Fibroblast of lung (primary cell): ENCODE measurements at places on chromosomes 6 and 20. TPM values are rescaled to one million over a fixed set of nuclear protein-coding genes. Genes with fewer than 3 reads are reported as not detected.

ZNF184 gene
- total RNA-seq, result 9.0 and 9.4 TPM in 2 replicates

C20orf204 gene
- 0.26 and 0.66 TPM in 2 replicates for total RNA-seq

DNA sequence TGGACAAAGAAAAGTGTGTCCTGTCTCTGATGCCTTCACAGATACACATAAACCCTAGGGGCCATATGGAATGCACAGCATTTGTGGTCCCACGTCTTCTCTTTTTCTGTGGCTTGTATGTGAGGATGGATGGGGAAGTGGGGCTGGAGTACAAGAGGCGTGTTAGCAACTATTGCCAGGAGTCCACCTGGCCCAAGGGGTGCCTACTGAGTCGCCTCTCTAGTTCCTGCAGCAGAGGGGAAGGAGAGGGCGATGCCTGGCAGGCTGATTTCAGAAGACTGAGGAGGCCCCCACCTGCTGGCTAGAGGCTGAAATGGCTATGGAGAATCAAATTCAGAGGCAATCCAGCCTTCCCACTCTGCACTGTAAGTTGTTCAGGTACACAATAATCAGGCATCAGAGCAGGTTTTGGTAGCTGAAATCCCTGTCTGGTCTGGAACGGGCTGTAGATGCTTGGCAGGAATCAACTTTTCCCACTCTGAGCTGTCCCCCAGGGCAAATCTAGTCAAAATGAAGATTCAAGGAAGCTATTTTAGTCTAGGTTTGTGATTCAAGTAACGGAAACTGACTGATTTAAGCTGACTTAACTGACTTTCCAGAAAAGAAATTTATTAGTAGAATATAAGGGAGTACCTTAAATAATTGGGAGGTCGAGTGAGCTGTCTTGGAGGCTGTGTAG, 14.9 kb upstream of the PPARD start:
- peak; percentile 62 for DNase-seq

DNA sequence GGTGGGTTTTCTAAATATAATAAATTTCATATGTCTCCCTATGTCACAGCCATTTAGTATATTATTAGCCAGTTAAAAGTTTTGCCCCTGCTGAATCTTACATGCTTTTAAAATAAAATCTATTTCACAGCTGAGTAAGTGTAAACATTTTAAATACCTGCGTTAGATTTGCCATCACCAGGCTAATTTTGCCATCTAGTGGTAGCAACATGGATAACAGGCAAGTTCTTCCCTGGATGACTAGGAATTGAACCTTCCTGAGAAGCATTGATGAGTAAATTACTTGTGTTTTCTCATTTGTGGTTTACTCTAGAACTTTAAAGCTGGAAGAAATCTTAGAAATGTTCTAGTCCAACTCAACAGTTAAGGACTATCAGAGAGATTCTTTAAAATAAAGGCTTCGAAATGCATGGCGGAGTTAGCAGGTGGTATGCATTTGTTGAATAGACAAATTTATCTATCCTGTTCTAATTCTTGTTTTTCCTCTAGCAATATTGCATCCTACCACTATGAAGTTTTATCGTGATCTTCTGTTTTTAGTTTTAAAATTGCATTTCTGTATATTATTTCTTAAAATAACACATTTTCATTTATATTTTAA, 2.6 kb downstream of the PRSS35 start:
- DNase-seq, result peak; percentile 81

- no peak for DNase-seq
Measured at GRCh38 chr6:150201285-150201684, 58.4 kb downstream of the PPP1R14C start.
